ENCODE measurements at places on chromosomes 5 and 9. TPM values are rescaled to one million over a fixed set of nuclear protein-coding genes. Genes with fewer than 3 reads are reported as not detected.

The SHISAL2B gene
- total RNA-seq = 1.4 TPM

The RAI14 gene
- 127 TPM for total RNA-seq

- H3K4me3 ChIP-seq = no peak overlapping the region
- peaks cover 22% of the 10 kb centered on the region for H3K36me3 ChIP-seq
- H3K27me3 ChIP-seq = no peaks in the 10 kb centered on the region
- no peak for DNase-seq
- H3K4me1 ChIP-seq = no peaks in the 10 kb centered on the region
These were observed 136.7 kb downstream of the CDC42SE2 start for GRCh38 chr5:131400585-131400984.

- peaks cover 12% of the 10 kb centered on the region for H3K36me3 ChIP-seq
- H3K27me3 ChIP-seq = peaks cover 2% of the 10 kb centered on the region
- H3K27ac ChIP-seq = no peak overlapping the region
- DNase-seq = no peak
- H3K4me1 ChIP-seq = peaks cover under 1% of the 10 kb centered on the region
These were observed 231.9 kb downstream of the AP3B1 start for GRCh38 chr5:78062645-78063044.

GRCh38 chr9:106286249-106286648 is 576.7 kb upstream of the ZNF462 start:
- H3K4me3 ChIP-seq = no peak overlapping the region
- H3K27me3 ChIP-seq = no peaks in the 10 kb centered on the region
- DNase-seq = peak; percentile 21
- no peaks in the 10 kb centered on the region for H3K36me3 ChIP-seq
- peaks cover 4% of the 10 kb centered on the region for H3K4me1 ChIP-seq

The GRAMD2B gene
- total RNA-seq = 13.4 TPM

Data from endothelial cell (in vitro differentiated cells).